Stimulated activated CD4-positive, alpha-beta T cell treated with anti-CD3 and anti-CD28 coated beads, Interleukin-15, amount 100 ng/mL, for 48 hours (primary cell): ENCODE measurements at places on chromosomes 3 and 15.
A peak's percentile ranks its signal among the peaks of the same experiment; 100 is the strongest.

DNA sequence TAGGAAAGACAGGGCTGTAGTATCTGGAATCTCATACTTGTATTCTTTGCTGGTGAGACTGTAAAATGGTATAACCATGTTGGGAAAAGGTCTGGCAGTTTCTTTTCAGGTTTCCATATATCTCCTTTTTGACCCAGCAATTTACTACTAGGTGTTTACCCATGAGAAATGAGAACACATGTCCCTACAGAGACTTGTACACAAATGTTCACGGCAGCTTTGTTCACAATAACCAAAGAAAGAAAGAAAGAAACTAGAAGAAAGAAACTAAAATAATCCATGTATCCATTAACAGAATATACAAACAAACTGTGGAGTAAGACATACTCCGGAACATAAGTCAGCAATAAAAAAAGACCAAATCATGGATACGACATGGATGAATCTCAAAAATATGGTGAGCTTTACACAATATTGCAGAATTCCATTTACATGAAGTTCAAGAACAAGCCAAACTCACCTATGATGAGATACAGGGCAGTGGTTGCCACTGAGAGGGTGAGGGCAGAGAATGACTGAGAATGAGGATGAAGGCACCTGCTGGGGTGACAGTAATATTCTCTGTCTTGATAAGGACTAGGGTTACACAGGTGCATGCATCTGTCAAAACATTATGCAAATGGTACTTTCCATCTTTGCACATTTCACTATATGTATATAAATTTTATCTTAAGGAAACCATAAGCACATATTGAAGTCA lies 2.7 kb downstream of the RFTN1 start:
- no peak for DNase-seq

DNA sequence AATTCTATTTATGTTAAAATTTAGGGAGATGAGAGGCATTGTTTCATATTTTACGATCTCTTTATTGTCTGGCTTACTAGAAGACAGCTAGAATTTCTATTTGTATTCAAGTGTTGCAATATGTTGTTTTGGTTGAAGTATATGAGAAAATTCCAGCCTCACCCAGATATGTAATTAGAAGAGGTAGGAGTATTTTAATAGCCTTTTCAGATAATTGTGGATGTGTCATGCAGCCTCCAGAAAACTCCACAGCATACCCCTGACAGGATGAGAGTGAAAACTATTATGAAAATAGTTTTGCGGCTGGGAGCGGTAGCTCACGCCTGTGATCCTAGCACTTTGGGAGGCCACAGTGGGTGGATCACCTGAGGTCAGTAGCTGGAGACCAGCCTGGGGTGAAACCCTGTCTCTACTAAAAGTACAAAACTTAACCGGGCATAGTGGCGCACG lies 21.5 kb upstream of the USP3 start:
- no peak for DNase-seq

GRCh38 chr3:193016437-193016901 lies 98.8 kb upstream of the MB21D2 start:
- no peak for DNase-seq

- DNase-seq, result no peak
These were observed 421.4 kb downstream of the MECOM start for GRCh38 chr3:169241991-169242707.

DNA sequence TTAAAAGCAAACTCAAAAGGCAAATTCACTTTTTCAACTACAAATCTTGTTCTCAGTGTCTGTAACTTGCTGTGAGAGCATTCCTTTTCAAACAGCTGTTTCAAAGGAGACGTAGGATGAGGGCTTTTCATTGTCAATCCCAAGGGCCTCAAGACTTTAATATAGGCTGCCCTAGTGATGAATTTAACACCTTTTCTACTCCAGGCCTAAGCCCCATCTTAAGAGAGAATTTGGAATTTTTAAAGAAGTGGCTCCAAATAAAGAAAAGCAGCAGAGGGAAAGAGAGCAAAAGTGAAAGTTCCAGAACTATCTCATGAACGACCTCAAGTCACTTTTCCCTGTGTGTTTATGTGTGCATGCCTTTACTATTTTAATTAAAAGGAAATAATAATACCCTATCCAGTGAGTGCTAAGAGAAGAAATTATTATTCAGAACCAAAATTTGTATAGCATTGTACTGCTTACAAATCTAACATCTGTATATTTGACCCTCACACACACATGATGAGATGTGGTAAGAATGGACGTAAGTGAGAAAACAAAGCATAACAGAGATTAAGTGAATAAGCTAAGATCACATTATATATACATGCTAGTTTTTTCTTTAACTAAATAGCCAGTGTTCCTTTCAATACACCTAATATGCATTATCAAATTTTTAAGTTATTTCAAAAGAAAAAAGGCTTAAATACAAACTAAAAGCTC lies 196.4 kb downstream of the VGLL3 start:
- no peak for DNase-seq

DNA sequence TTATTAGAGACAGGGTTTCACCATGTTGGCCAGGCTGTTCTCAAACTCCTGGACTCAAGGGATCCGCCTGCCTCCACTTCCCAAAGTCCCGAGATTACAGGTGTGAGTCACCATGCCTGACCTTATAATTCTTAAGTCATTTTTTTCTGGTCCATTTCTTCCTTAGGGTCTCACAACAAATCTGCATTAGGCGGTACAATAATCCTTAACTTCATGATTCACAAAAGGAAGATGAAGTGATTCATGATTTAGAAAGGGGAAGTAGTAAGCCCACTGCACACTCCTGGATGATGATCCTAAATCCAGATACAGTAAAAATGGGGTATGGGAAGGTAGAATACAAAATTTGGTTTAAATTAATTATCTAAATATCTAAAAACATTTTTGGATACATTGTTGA lies 45.0 kb upstream of the TKT start:
- no peak for DNase-seq

GRCh38 chr3:173709026-173709425 lies 311.5 kb downstream of the NLGN1 start:
- no peak for DNase-seq

- DNase-seq, result no peak
These were observed 116.3 kb upstream of the UBE2E2 start for GRCh38 chr3:23086831-23087230.

DNA sequence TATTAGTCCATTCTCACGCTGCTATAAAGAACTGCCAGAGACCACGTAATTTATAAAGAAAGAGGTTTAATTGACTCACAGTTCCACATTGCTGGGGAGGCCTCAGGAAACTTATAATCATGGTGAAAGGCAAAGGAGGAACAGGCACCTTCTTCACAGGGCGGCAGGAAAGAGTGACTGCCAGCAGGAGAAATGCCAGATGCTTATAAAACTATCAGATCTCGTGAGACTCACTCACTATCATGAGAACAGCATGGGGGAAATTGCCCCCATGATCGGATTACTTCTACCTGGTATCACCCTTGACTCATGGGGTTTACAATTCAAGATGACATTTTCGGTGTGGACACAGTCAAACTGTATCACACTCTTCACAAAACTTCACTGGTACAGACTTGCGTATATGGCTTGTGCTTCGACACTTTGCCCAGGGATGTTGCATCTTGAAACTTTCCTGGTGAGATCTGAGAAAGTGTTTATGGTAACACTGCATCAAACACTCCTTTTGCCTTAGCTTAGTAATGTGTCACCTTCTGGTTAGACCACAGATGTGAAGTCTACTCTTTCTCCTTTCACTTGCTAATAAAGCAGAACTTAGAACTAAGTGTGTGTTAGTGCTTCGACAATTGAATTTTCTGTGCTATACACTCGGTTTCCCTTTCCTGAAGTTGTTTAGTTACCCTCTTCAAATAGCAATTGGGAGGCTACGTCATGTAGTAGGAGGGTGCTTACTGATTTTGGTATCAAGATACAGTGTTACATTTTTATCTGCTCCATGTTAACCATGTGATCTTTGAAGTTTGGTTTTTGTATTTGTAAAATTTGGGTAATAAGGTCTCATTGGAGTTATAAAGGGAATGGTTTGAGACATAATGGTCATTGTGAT lies 185.7 kb downstream of the LPP start:
- peak; percentile 35 for DNase-seq

DNA sequence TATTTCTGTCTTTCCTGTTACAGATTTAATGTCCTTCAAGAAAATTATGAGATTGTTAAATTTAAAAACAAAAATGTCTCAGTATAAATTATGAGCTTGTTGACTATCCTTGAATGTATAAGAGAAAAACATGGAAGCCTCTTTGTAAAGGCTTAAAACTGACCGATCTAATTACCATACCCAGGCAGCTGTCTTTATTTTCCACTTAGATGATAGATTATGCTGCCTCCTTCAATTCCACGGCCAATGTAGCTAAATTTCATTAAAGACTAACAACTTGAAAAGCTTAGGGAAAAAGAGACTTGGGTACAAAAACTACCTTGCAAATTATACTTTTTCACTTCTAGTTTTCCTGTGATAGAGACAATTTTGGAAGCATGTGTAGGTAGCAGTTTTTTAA lies 88.3 kb downstream of the ATP10A start:
- no peak for DNase-seq

- no peak for DNase-seq
These were observed 135.3 kb downstream of the FNDC3B start for GRCh38 chr3:172174513-172175253.

- DNase-seq, result no peak
These were observed 113.6 kb downstream of the TMCO5A start for GRCh38 chr15:38048001-38048455.

- no peak for DNase-seq
These were observed 62.9 kb downstream of the KLF15 start for GRCh38 chr3:126294211-126294808.

DNA sequence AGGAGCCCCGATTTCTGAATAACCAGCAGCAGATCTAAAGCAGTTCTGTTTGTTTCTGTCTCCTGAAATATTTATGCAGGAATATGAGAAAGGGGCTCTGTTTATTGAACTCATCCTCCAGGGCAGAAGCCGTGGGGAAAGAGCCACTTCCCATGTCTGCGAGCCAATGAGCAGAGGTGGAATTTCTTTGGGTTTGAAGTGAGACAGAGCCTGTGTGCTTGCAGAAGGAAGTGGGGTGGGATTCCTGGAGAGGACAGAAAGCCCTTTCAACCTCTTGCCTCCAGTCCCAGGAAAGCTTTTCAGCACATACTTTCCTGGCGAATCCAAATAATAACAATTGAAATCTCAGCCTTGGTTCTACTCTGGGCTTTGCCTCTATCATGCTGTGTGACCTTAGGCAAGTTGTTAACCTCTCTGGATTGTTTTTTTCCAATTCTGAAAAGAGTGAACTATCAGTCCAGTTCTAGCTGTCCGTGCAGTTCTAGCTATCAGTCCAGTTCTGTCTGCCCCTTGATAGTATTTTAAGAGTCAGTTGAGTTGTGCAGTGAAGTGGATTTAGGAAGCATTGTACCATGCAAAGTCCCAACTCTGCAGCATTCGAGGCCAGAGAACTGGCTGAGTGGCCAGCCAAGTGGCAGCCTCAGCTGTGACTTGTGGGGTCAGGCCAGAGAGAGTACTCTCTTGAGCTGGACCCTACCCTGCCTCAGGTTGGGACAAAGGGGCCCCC lies 15.9 kb downstream of the CORO2B start:
- no peak for DNase-seq

DNA sequence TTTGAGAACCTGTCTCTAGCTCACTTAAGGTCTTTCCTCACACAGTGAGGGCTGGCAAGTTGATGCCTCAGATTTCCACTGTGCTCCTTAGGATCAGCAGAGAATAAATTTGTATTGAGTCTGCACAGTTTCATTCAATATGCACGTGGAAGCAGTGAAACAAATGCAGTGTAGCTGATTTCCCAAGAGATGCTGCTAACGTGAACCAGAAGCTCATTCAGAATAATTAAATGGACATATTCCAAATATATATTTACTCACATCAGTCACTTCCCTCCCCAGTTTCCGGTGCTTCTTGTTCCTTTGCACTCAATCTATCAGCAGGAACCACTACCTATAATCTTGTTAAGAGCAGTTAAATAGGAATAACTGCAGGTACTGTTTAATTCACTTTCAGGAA lies 86.1 kb downstream of the UNC13C start:
- DNase-seq, result no peak

DNA sequence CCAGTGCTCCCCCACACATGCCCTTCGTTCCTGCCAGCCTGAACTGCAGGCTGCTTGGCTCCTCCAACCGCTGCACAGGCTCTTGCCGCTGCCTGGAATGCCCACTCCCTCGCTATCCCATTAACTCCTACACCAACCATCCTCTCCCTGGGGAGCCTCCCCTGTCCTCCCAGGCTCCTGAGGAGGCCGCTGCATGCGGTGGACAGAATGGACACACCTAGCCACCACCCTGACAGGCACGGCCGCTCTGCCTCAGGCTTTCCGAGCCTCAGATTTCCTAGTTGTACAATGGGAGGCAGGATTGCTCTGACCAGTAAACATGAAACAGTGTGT lies 2.3 kb downstream of the PLXNB1 start:
- DNase-seq, result no peak

GRCh38 chr3:194534243-194534642 lies 47.4 kb upstream of the ATP13A3 start:
- DNase-seq, result no peak

GRCh38 chr3:98343647-98344507 lies 9.8 kb upstream of the OR5K4 start:
- DNase-seq, result no peak

- DNase-seq, result no peak
These were observed 586.7 kb downstream of the NTRK3 start for GRCh38 chr15:87669846-87670245.

DNA sequence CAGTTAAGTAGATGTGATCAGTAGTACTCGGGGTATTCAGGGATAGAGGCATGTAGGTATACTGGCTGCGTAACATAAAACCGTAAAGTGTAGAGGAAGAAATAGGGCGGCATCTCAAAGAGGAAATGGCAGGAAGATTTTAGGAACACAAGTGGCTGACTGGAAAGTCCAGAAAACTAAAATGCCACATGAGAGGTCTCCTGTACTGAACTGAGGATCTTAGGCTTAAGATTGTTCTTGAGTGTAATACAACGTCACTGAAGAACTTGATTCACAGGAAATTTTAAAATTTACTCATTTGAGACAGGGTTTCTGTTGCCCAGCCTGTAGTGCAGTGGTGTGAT lies 2.3 kb upstream of the LMLN start:
- no peak for DNase-seq

DNA sequence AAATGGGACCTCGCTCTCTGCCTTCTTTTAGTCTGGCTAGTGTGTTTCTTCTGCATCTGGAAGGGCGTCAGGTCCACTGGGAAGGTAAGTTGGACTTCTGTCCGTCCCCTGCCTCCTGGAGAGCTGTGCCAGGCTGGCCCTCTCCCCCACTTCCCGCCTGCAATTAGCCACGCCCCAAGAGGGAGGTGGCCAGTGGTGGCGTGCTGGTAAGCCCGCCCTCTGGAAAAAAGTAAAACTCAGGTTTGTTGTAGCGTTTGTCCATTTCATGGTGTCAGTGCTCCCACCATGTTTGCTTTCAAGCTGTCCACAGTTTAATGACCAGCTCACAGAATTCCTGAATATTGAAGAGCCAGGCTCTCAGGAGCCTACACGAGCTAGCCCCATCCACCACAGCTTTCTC lies 55.6 kb downstream of the SLC6A6 start:
- no peak for DNase-seq
